Stimulated activated CD4-positive, alpha-beta T cell treated with anti-CD3 and anti-CD28 coated beads, Interleukin-4, amount 100 ng/mL, for 4 hours (primary cell): ENCODE measurements at places on chromosomes 12 and 14.

DNA sequence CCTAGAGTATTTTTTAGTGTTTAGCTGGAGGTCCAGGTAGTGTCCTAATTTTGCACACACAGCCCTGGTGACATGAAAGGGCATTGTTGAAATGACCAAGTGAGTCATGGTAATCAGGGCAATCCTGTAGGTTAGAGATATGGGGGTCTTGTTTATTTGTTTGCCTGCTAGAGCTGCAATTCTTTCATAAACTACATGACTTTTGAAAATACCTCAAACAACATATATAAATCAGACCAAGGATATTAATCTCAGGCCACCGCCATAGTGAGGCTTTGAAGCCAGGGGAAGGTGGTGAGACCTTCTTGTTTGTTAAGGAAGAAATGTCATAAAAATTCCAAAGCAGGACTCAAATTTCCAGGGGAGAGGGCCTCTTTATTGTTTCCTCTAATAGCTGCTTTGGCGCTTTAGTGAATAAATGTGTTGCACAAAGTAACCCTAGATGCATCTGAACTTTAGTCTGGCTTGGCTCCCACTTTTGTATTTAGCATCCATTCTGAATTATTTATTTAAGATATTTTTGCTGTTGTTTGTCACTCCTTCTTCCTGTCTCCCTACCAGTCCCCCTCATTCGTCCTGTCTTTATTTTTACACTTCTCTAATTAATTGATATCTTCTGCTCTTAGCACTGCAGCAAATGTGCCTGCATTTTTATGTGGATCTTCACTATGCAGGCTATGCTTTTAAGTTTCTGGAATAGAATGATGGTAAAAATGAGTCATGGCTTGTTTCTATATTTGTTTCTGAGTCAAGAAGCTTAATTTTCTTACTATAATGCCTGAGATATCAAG is 430.3 kb downstream of the RAD51B start:
- no peak for DNase-seq

- no peak for DNase-seq
Observed at GRCh38 chr14:104319491-104320241, 181.3 kb downstream of the KIF26A start.

GRCh38 chr12:124478985-124479645 is 88.3 kb downstream of the NCOR2 start:
- no peak for DNase-seq

- DNase-seq: no peak
Observed at GRCh38 chr14:74620497-74620921, 8.5 kb upstream of the LTBP2 start.

GRCh38 chr14:29637411-29637810 is 290.2 kb downstream of the PRKD1 start:
- DNase-seq: no peak

DNA sequence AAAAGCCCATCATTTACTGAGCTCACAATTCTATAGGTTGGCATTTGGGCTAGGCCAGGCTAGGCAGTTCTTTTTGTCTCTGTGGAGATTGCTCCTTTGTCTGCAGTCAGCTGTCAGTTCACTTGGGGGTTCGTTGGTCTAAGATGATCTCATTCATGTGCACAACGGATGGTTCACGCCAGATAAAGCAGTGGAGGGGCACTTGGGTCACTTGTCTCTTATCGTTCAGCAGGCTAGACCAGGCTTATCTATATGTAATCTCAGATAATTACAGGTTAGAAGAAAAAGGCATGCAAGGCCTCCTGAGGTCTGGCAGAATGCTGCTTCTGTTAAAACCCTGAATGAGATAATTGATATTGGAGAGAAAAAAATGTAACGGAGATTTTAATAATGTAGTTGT is 119.0 kb upstream of the ATP2B1 start:
- DNase-seq: no peak

DNA sequence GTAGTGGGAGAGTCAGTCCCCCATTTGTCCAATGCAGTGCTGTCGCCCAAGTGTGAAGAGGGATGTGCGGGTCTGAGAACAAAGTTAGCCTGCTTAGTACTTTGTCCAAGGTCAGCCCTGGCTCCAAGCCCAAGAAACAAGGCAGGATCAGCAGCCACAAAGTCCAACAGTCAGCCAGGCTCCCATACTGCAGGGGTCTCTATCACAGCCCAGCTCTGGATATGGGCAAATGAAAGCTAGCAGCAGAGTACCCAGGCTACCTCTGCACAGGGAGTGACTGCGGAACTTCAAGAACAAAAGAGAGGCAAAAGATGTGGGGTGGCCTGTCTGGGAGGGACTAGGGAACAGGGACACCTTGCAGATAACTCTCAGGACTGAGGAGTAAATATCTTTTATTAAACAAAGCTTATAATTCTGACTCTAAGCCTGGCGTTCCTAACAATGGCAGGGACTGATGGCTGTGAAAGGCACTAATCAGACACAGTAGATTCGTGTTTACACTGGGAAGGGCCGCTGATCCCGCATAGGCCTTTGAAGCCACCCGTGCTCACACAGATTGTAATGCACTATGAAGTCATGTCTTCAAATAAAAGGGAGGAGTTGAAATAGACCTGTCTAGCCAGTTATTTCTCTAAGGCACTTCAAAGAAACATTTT is 91.0 kb upstream of the EEA1 start:
- DNase-seq: no peak
